NCI-H1694 (cell line): ENCODE measurements at places on chromosomes 12 and 14.

- no peak for DNase-seq
Measured at GRCh38 chr14:24943024-24943423, 106.9 kb downstream of the STXBP6 start.

GRCh38 chr12:12503384-12504078, 59.1 kb downstream of the DUSP16 start:
- no peak for DNase-seq

DNA sequence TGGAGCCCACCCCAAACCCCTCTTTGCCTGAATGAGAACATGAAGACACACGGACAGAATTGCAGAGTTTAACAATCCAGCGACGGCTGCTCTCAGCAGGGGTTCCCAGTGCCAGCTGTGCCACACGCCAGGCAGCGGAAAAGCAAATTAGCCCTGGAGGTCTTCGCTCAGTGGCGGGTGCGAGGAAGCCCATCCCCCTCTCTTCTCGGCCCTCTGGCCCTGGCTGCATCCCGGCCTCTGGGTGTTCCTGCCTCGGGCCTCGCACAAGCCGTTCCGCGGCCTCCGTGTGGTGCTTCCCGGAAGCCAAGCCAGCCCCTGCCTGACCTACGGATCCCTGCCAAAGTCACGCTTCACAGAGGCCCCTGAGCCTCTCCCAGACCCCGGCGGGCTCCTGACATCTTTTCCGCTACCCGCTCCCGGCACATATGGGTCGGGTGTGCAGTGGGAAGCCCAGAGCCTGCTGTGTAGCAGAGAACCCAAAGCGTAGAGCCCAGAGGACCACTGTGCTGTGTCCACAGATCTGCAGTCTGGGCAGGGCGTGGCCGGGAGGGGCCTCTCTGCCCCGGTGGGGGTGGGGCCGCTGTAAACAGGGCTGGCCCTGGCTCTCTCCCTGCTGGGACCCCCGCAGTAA, 70.7 kb upstream of the GALNT9 start:
- peak; percentile 51 for DNase-seq

- no peak for DNase-seq
Measured at GRCh38 chr14:96461950-96462798, 40.0 kb upstream of the PAPOLA start.

- DNase-seq = no peak
Measured at GRCh38 chr12:52461693-52462092, 9.7 kb upstream of the KRT6B start.

- DNase-seq = no peak
Measured at GRCh38 chr12:59708484-59708883, 112.7 kb downstream of the SLC16A7 start.

DNA sequence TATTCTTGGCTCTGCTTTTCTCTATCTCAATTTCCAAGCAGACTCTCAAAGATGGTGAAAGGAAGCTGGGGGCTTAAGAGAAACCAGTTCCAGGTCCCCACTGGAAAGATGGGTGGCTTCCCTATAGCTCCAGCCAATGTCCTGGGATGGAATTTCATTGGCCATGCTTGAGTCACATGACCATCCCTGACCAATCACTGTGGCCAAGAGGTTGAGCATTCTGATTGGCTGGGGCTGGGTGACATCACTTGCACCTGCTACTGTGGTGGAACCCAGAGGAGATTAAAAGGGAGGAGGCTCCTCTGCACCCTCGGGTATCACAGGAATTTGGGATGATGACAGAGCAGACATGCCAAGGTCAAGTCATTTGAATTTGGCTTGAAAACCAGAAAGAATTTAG, 436.5 kb downstream of the TMEM132D start:
- no peak for DNase-seq

- no peak for DNase-seq
Measured at GRCh38 chr12:14960548-14961465, 594 bp downstream of the ARHGDIB start.

DNA sequence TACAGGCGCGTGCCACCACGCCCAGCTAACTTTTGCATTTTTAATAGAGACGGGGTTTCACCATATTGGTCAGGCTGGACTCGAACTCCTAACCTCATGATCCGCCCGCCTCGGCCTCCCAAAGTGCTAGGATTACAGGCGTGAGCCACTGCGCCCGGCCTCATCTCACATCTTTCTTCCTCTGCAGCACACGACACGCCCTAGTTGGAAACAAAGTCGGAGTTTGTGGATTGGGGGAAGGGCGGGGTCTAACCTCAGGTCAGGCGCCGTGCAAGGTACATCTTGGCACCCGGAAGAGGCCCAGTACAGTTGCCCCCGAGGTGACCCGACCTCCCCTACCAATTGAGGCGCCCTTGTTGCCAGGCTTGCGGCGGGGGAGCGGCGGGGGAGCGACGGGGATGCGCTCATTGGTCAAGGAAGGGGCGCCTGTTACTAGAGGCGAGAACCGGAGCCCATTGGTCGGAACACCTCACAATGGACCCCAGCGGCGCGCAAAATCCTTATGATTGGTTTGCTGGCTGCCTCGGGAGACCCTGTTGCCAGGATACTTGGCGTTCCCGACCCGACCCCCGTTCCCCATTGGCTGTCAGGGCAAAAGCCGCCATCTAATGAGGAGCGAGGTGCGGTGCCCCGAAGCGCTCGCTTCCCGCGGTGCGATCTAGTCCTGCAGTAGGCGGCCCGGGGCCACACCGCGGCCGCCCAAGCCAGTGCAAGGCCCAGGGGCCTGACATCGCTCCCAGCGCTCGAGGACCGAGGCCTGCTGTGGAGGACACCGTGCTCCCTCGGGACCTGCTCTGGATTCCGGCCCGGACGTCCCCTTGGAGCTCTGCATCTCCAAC, at the start of gene REC8:
REC8 (plus strand) TSS at position 659 of the 839 bp plus-strand sequence. CDS start 473 bp downstream, outside the sequence.
- DNase-seq = peak; percentile 98

- DNase-seq = no peak
Measured at GRCh38 chr12:24418157-24418556, 468.7 kb upstream of the SOX5 start.

GRCh38 chr14:41606532-41607303, at the start of gene LRFN5:
Gene LRFN5, plus strand, starts transcription at chr14:41606876.
- peak; percentile 51 for DNase-seq

DNA sequence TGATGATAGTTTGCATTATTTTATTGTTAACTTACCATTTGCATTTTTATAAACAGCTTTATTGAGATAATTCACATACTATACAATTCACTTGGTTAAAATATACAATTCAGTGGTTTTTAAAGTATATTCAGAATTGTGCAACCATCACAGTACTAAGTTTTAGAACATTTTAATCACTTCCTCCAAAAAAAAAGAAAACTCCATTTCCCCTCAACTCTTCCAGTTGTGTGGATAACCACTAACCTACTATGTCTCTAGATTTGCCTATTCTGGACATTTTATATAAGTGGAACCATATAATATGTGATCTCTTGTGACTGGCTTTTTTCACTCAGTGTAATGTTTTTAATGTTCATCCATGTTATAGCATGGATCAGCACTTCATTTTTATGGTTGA, 41.3 kb downstream of the WNK1 start:
- no peak for DNase-seq
